HTR-8/SVneo (cell line): ENCODE measurements at places on chromosomes 12 and 14.
A peak's percentile ranks its signal among the peaks of the same experiment; 100 is the strongest.

DNA sequence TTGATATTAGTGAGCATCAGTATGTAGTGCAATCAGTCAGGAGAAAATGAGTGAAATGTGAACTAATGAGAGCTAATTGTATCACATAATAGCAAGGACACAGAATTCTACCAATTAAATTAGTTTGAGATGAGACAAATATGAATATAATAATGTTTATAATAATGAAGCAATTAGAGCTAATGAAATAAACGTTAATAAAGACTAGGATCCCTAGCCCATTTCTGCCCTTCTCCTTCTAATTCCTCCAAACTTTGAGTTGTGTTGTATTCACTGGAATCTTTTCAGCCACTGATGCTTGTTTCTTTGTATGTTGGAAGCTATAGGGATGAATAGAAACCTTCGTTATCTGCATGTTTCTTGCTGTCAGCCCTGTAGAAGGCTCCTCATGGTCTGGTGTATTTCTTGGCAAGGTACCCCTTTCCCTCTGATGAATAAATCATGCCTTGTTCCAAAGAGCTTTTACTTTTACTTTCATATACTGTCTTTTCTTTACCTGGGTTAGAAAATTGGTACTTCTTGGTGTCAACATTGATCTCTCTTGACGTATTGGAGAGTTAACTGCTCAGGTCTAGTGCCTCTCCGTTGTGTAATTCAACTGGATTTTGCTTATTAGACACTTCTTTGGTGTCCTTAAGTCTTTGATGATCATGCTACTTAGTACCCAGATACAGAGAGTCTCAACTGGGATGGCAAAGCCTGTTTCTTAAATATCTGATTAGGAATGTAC, 154.8 kb downstream of the PTCSC3 start:
- no peak for DNase-seq

DNA sequence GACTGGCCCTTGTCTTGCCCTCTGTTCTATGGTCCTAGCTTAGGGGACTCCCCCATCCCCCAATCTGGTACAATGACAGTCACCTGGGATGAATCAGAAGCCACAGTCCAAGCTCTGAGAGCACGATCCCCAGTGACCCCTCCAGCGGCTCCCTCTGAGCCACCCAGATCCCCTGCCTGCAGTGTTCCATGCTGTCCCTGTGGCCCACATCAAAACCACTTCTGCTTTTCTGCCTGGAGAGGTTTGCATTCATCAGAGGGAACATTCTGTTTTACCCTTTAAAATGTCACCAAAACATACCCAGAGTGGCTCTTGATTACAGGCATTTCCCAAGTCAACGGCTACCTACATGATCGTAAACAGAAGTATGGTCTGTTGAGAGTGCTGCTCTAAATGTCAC, 47.5 kb downstream of the NOS1 start:
- DNase-seq: no peak

DNA sequence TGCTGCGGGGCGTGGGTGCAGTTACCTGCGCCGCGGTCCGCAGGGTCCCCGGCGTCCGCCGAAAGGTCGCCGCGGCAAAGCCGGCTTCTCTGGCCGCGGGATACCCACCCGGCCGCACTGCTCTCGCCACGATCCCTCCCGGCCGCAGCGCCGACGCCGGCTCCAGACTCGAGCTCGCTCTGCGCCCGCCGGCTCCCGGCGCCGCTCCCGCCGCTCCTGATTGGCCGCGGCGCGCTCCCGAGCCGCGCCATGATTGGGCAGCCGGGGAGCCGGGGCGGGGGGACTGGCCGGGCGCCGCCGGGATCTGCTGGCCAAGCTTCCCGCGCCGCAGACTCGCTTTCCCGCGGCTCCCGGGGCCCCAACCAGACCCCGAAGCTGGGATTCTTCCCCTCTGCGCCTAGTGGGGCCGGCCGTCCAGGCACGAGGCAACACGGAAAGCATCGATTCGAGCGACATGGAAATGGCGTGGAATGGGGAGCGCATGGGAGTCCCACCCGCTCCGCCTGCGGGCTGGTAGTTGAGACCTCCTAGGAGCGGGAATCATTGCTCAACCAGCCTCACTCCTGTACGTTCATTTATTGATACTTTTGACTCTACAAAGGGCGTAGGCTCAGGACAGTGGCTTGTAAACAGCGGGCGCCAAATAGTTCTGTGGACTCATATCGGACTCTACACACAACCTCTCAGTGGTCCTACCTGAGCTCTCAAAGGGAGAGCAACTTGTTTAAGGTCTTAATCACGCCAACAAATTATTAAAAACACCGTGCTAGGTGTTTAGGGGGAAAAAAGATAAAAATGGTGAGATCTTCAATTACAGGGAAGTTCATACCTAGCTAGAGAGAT, 36.4 kb upstream of the STON2 start:
- DNase-seq: peak; percentile 65

GRCh38 chr12:124938108-124938507, 23.7 kb upstream of the UBC start:
- no peak for DNase-seq

- no peak for DNase-seq
Observed at GRCh38 chr12:101209319-101210302, at the start of gene SLC5A8. TSS of gene SLC5A8 (minus strand) at chr12:101210238. CDS start at chr12:101209848, 390 bp downstream.

- DNase-seq: no peak
Observed at GRCh38 chr12:81998761-81999378, 239.7 kb upstream of the PPFIA2 start.

DNA sequence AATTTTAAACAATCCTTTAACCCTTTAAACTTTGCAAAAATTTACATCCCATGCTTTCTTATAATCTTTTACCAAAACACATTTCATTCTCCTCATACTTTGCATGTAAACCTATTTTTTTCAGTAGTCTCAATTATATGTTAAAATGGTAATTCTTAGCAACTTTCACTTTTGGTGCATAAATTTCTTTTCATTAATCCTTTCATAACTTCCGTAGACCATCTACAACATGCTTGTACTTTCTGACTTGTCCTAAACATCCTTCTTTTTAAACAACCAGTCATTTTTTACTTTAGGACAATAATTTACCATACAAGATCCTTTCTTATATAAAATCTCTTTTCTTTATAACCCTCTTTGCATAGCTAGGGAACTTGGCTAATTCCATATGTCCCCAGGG, 19.5 kb downstream of the CCDC91 start:
- no peak for DNase-seq

DNA sequence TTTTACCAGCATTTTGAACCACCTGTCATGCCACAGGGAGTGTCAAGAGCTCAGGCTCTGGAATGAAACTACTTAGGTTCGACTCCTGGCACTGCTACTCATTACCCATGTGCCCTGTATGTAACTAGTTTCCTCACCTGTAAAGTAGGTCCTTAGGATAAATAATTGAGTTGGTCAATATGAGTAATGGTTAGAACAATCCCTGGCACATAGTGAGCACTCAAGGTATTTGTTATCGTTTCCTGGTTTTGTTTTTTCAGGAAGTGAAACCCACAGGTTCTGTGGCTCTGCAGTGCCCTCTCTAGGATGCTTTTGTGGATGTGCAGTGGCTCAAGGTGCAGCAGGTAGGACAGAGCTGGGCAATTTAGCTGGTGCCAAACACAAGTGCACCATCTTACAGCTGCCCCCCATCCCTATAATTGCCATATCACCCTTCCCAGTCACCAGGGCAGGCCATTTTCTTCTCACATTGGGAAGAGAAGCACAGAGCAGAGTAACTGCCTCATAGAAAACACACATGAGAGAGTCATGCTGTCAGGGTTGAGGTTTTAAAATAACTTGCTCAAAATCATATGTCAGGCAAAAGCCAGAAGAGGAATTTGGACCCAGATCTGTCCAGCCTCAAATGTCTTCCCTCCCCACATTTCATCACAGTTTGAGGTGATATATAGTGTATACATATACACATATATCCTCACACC, 297.5 kb downstream of the RPAP3 start:
- no peak for DNase-seq

GRCh38 chr14:101007004-101007614, 103.6 kb upstream of the RTL1 start:
- DNase-seq: no peak

- no peak for DNase-seq
Observed at GRCh38 chr14:102496958-102497744, 12.4 kb downstream of the ANKRD9 start.

DNA sequence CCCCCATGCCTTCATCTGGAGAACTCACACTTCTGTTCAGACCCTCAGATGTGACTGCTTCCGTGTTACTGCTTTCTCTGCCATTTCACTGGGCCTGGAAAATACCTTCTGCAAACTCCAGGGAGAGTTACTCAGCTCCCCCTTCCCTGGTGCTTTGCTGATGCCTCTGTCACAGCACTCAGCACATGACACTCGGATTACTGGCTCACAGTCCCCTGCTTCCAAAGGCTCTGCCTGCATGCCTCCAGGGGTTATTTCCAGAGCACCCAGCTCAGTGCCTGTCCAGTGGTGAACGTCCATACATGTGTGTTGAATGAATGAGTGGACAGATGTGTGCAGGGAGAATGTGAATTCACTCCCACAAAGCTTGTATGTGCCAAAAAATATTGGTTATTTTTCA, 237.2 kb upstream of the FKBP4 start:
- DNase-seq: no peak

DNA sequence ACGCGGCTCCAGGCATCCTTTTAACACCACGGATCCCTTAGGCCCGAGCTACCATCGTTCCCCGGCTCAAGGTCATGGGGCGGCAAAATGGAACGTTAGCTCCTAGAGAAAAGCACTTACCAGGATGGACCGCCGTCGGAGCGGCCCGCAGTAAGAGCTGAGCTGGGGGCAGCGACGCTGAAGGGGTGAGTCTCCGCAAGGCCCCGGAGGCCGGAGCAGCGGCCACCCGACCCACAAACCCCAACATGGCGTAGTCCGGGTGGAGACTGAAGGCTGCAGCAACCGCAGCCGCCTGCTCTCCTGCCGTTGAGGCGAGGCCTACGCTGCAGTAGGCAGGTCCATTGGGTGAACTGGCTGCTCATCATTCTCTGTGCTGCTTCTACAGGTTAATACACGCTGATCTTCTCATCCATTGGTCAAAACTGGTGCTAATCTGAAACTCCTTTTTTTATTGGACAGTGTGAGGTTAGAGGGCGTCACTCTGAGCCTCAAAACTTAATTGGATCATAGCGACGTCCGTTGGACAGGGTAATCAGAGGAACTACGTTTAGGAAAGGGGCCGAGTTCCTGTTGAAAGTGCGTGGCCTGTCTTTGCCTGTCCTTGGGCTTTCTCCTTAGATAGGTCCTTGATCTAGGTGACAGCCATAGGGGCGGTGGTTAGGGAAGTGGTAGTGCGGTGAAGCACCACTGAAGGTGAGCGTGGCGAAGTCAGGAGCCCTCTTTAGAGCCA, at the start of gene ATP5F1B:
Gene ATP5F1B, minus strand, starts transcription at position 268 of the 730 bp plus-strand sequence. Its CDS starts 21 bp downstream, at position 247.
- peak; percentile 99 for DNase-seq

- DNase-seq: no peak
Observed at GRCh38 chr12:121610239-121611149, 15.8 kb upstream of the ORAI1 start.

- no peak for DNase-seq
Observed at GRCh38 chr12:65696227-65696626, 128.1 kb upstream of the HMGA2 start.

DNA sequence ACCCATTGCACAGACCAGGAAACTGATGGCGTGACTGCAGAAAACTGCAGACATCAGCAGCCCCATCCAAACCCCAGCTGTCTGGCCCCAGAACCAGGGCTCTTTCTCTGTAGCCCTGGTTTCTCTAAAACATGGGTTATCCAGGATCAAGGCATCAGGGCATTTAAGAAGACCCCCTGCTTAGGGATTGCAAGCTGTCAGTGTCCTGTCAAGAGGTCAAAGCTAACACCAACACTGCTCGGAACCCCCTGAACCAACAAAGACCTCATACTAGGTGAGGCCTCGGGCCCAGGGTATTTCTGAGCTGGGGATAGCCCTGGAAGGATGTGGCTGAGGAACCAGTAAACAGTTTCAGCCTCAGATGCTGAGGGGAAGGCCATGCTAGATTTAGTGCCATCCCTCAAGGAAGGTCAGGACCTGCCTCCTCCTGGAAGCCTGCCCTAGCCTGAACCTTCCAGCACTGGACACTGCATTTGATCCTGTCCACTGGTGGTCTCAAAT, 39.2 kb downstream of the BCL11B start:
- no peak for DNase-seq

DNA sequence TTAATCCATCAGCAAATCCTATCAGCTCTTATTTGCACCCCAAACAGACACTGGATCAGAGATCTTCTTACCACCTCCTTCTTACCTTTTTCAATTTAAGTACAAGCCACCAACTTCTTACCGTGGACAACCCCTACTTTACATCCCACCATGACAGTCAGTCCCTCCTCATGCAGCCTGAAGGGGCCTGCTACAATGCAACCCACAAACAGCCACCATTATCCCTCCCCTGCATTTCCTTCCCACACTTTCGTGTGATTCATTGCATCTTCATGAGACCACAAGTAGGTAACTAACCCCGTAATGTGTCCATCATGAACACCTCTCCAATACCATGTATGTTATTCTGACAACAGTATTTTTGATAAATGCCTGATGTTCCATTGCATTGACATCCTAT, 108.6 kb downstream of the BCL11B start:
- DNase-seq: no peak
